ENCODE measurements at places on chromosomes 11 and 22.

DNA sequence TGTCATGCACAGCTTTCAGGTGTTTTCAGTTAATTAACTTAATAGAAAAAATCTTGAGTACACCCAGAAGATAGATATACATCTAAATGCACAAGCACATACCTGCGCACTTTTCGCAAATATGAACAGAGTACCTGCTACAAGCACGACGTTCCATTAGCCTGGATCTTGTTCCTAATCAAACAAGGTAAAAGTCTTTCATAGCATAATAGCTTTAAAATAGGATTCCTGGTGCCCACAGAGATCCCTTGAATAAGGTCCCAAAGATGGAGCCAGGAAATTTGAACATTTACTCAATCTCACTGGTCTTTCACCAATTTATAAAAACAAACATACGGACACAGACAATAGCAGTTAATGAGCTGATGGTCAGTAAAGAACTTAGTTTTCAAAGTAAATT lies 689.8 kb upstream of the CHORDC1 start:
- no peak for DNase-seq

DNA sequence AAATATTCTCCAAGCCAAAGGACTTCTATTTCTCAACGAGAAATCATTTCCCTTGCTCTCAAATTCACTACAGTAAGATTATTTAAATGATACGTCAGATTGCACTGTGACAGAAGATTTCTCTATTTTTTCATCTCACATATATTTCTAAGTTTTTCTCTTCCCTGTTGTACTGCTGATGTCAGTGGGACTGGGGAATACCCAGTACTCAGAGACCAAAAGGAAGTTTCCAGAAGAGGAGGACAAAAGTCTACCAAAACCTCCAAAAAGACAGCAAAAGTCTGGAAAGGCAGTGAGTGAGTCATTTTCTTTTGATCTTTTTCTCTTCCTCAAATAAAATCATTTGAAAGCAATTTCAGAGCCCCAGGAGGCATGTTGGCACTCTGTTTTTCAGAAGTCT lies 149.8 kb upstream of the PITPNB start:
- DNase-seq, result no peak

GRCh38 chr11:65555693-65556231 lies 2.4 kb downstream of the LTBP3 start:
- no peak for DNase-seq

DNA sequence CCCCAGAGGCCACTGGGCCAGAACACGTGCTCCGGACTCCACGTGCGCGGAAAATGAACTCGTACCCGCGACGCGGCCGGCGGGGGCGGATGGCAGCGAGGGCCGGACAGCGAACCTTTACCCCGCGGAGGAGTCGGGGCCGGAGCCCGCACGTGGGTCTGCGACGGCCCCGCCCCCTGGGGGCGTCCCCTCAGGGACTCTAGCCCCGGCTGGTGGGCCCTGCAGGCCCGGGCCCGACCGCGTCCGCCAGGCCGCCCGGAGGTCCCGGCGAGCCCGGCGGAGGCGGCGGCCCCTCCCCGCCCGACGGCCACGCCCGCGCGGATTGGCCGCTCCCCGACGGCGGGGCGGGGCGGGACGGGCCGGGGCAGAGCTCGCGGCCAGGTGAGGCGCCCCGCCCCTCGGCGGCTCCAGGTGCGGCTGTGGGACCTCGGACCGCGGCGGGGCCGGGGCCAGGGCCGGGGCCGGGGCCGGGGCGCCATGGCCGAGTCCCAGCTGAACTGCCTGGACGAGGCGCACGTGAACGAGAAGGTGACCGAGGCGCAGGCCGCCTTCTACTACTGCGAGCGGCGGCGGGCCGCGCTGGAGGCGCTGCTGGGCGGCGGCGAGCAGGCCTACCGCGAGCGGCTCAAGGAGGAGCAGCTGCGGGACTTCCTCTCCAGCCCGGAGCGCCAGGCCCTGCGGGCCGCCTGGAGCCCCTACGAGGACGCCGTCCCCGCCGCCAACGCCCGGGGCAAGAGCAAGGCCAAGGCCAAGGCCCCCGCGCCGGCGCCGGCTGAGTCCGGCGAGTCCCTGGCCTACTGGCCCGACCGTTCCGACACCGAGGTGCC lies at the start of gene FAM83F:
Gene FAM83F, plus strand, starts transcription at position 389 of the 827 bp plus-strand sequence. Its CDS starts 89 bp downstream, at position 478.
- peak; percentile 11 for DNase-seq

DNA sequence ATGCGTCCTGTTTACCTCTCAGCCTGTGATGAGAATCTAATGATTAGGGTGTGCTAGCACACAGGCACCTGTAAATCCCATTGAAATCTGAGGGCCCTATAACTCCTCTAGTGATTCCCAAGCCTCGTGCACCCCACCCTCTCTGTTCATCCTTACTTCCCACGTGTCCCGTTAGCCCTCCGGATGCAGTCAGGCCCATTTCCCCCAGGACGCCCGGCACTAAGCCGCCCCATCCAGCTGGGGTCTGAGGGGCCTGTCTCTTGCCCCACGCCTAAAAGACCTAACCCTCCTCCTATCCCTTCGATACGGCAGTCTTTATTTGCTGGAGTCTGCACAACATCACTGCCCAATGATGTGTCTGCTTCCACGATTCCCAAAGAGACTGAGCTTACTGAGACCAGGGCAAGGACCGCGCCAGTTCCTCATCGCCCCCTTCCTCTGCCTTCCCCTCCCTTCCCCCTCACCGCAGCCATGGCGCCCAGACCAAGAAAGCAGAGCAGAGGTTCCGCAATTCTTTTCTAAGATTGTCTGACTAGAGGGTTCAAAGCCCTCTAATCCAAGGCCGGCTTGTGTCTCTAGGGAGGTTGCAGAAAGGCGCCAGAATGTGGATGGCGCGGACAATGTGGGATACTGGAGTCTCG lies 1.1 kb upstream of the FADS2 start:
- no peak for DNase-seq

DNA sequence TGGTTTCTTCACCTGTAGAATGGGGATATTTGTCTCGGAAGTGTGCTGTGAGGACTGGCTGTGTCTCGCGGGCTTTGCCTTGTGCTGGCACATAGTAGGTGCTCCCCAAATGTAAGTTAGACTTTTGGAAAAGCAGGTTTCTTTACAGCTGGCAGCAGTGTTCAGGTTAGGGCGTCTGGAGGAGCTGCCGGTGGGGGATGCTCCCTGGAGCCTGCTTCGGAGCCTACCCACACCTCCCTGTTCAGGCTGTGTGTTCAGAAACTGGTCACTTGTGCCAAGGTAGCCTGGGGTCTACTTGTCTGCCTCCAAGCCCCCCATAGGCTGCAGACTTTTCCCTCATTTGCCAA lies 60.0 kb downstream of the OTOG start:
- DNase-seq, result no peak

DNA sequence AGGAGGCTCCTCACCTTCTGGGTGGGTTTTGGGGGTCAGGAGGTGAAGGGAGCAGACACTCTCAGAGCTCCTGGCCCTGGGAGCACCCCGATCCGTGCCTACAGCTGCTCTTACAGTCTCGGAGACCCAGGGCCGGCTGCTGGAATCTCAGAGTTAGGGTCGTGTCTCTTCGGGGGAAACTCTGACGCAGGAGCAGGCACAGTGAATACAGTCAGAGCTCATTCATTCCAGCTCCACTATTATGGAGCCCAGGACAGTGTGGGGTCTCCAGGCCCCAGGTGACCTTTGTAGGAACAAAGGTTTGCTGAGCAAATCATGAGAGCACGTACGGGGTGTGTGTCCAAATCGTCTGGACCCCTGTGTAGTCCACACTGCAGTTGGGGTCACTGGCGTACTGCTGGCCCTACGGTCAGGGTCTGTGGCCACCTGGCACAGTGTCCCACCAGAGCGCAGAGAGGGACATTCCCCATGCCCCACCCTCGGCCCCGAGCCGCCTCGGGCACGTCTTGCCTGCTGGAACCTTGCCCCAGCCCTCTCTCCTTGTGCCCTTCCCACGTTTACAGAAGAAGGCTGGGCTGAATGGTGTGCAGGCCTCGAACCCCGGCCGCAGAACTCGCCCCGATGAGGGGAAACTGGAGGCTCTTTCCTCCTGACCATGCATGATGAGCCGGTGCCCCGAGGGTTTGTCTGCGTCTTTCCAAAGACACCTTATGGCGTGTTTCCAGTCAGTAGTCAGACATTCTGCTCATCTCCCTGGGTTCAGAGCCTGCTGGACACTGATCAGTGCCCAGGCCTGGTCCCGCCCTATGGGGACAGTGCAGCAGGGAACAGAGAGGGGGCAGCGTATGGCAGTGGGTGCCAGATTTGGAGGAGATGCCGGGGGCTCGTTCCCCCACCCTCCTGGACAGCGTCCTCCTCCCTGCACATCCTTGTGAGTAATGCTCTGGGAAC lies 1166.6 kb downstream of the BRD1 start:
- no peak for DNase-seq

DNA sequence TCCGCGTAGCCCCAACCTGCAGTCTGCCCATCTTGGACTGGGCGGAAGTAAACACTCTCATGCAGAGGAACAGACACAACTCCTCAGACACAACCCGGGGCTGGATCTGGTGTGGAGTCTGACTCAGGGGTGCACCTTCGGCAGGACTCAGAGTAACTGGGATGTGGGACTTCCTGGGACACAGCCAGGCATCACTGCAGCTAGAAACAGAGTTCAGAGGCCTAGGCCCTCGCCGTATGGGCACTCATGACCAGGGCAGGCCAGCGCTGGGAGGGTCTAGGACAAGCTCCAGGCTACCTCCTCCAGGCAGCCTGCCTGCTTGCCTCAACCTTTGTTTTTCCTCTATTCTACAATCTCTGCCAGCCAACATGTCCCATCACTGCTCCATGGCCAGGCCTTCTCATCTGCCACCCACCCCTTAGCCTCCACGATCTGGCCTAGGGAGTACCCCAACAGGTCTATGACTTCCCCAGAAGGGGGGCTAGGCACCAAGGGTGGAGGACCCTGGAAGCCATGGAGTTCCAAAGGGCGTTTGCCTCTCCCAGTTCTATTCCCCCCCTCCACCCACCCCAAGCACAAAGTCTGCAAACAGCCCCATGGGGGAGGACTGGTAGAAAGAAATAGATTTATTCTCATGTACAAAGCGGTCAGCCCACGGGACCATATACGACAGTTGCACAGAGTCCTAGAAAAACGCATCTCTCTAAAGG lies 98.5 kb downstream of the PDE2A start:
- DNase-seq, result no peak

DNA sequence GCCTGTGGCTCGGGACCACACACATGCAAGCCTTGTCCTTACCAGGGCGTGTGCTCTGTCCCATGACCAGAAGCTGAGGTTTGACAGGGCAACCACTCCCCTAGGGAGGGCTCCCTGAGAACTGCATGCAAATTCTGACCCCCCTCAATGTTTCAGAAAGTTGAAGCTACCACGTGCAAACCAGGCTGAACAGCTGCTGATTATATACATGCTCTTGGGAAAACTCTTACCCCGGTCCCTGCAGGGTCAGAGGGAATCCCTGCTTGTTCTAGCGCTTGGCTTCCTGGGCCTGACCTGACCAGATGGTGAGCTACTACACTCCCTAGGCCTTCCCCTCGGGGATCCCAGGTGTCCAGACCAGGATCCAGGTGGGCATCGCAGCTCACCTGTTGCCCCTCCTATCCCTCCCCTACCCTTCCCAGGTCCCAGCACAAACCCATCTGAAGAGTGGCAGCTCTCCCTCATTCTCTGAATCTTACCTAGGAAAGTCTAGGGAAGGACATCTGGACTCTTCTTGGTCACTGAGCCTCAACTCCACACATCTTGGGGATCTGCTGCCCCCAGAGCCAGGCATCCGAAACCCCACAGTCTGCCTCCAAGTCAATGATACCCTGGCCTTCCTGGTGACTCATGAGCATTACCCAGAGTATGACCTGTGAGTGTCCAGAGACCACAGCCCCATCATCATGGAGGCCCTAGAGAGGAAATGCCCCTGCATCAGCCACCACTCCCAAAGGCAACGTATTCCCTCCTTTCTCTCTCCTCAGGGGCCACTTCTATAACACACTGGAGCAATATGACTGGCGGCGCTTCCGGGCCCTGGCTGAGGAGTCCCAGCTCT lies 61.5 kb downstream of the BTG4 start:
- DNase-seq, result no peak

DNA sequence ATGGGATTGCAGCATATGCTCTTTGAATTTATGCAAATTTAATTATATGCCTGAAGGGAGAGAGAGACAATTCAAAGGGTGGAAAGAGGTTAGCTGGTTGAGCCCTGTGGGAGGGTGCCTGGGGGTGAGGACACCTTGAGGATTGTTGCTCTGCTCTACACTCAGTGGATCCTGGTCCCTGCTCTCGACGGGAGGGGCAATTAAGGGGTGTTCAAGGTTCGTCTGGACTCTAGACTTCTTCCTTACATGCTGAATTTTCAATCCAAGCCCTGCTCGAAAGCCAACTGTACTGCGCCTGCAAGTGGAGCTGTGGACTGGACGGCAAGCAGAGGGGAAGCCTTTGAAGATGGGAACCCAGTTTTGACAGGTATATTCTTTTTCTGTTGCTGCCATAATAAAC lies 15.5 kb upstream of the OR5M11 start:
- no peak for DNase-seq

- DNase-seq, result no peak
Observed at GRCh38 chr11:86621854-86622253, 50.6 kb downstream of the ME3 start.

DNA sequence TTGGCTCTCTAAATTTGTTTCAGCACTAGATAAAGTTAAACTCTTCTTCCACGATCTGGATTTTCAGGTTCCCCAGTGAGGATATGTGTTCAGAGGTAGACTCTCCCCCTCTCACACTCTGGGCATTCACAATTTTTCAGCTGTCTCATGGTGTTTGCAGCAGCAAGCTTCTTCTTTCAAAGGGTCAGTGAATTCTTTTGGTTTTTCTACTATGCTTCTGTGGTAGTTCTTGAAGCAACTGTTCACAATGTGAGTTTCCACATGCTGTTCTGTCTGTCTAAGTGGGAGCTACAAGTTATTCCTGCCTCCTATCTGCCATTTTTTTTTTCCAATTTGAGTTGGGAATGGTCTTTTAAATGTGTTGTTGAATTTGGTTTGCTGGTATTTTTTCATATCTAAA lies 25.4 kb downstream of the CNTF start:
- DNase-seq, result no peak

- DNase-seq, result no peak
Observed at GRCh38 chr11:10205928-10206327, 88.1 kb downstream of the SBF2 start.

GRCh38 chr11:1640076-1640946 lies 10.7 kb downstream of the KRTAP5-5 start:
- DNase-seq, result no peak

DNA sequence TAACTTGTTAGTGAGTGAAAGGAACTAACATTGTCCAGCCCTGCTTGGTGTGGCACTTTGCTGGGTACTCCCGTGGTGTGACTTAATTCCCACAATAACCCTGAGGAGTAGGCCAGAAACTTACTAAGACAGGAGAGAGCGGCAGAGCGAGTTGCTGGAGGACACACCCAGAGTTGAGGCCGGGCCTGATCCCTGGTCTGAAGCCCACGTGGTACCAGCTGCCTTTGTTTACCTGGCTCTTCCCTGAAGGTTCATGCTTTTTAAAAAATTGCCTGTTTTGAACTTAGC lies 594 bp downstream of the MPST start:
- DNase-seq, result no peak

Measured in activated CD4-positive, CD25-positive, alpha-beta regulatory T cell (primary cell).